ENCODE measurements at places on chromosomes 5 and 9. TPM values are rescaled to one million over a fixed set of nuclear protein-coding genes. Genes with fewer than 3 reads are reported as not detected.

Gene TEX10
- 57.6 TPM for total RNA-seq

Gene SHB
- 25.7 TPM for total RNA-seq

Gene PKD2L2
- total RNA-seq, result not detected

Gene FOXD4
- 0.31 TPM for total RNA-seq

Gene IFNA14
- not detected for total RNA-seq

Gene SH3TC2
- total RNA-seq, result 1.6 TPM

Gene FAXDC2
- total RNA-seq, result 14.7 TPM

Gene HOMER1
- 79.8 TPM for total RNA-seq

Gene ARL14EPL
- not detected for total RNA-seq

Gene IFNA21
- total RNA-seq, result not detected

Gene CDX1
- total RNA-seq, result not detected

Gene ENTREP1
- total RNA-seq, result 4.1 TPM

Gene MARVELD2
- total RNA-seq, result 0.94 TPM

Gene FYB1
- 2.5 TPM for total RNA-seq

Gene FGD3
- 32.2 TPM for total RNA-seq

Gene KCNV2
- total RNA-seq, result not detected

Gene SLC6A19
- not detected for total RNA-seq

Gene INSYN2B
- total RNA-seq, result 2.2 TPM

Gene PTAR1
- total RNA-seq, result 99.5 TPM

Gene MCTP1
- 112 TPM for total RNA-seq

Gene TXNDC8
- not detected for total RNA-seq

Gene PCDHGA9
- total RNA-seq, result 38.2 TPM

All from parietal lobe (tissue), 2 donors.